ENCODE measurements at places on chromosomes 6 and 20.
A peak's percentile ranks its signal among the peaks of the same experiment; 100 is the strongest.

DNA sequence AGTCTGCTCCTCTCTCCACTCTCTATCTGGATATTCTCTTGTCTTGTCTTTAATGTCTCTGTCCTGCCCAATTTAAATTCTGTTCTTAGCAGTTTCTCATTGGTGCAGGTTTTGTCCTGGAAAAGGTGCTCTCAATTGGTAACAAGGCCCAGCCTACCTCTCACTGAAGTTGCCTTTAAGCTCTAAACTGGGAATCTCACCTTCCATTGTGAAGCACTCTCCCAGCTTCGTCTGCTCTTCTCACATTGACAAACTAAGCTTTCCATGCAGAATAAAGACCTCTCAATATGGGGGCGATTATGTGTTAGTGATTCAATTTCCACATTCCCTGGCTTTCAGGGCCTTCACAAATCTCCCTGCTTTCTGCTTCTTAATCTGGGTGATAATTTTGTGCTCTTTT lies 1712.2 kb downstream of the GRIK2 start:
- DNase-seq, result no peak

DNA sequence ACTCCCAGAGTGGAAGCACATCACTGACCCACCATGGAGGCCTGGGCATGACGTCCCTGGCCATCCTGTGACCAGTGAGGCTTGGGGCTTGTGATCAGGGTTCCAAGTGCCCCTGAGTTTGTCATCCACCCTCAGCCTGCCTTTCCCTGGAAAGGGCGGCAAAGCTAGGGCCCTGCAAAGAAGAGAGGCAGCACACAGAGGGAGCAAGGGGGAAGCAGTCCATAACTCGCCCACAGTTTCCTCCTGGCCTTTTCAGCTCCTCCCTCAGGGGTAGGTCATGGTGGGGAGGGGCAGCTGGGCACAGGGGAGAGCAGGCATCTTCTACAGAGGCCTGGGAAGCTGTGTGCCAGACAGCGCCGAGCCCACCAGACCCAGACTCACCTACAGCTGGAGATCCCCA lies at the start of gene NCR2:
Gene NCR2, plus strand, starts transcription at position 313 of the 400 bp plus-strand sequence. CDS start 269 bp downstream, outside the sequence.
- DNase-seq, result no peak

GRCh38 chr20:17912916-17913315 lies 55.7 kb downstream of the SNX5 start:
- DNase-seq, result peak; percentile 51

DNA sequence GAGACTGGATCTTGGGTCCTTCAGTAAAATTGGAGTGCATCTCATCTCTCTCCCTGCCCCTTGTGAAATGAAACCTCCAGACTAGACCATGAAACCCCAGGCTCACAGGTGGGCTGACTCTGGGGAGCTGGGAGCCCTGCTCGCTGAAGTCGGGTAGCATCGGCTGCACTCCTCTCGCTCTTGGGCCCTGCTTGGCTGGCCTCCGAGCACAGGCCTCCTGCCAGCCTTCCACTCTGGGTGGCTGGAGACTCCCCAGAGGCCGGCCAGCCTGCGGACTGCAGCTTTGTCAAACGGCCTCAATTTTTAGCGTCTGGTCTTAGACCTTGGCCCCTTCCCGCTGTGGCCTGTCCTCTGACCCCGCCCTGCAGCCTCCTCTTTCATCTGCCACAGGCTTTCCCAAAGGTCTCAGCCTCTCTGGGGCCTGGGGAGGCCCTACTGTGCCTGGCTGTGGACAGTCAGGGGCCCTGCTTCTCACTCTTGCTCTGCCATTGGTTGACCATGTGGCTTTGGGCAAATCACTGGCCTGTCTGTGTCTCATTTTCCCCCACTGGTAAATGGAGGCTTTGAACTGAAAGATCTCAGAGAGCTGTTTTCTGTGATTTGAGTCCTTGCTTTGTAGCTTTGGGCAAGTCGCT lies 45.1 kb downstream of the SRC start:
- DNase-seq, result no peak

GRCh38 chr6:46352541-46353268 lies 138.5 kb downstream of the RCAN2 start:
- no peak for DNase-seq

- no peak for DNase-seq
Observed at GRCh38 chr6:41406728-41407489, 71.5 kb downstream of the NCR2 start.

GRCh38 chr20:47609001-47609400 lies 107.3 kb downstream of the NCOA3 start:
- DNase-seq, result no peak

DNA sequence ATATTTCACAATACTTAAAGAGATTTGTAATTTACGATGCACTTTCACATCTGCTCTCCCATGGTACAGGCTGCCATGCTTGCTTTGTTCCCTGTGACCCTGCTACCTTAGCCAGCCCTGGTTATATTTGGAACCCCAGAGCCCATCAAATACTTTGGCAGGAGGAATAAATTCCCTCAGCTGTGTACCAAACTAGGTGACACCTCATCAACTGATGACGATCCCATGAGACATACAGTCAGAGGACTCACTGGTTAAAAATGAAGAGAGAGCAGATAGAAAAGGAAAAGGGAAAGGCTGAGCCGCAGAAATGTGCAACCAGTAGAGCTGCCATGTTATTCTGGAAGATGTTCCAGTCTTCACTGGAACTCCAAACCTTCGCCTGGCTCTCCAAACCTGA lies 120.0 kb downstream of the SIM1 start:
- no peak for DNase-seq

DNA sequence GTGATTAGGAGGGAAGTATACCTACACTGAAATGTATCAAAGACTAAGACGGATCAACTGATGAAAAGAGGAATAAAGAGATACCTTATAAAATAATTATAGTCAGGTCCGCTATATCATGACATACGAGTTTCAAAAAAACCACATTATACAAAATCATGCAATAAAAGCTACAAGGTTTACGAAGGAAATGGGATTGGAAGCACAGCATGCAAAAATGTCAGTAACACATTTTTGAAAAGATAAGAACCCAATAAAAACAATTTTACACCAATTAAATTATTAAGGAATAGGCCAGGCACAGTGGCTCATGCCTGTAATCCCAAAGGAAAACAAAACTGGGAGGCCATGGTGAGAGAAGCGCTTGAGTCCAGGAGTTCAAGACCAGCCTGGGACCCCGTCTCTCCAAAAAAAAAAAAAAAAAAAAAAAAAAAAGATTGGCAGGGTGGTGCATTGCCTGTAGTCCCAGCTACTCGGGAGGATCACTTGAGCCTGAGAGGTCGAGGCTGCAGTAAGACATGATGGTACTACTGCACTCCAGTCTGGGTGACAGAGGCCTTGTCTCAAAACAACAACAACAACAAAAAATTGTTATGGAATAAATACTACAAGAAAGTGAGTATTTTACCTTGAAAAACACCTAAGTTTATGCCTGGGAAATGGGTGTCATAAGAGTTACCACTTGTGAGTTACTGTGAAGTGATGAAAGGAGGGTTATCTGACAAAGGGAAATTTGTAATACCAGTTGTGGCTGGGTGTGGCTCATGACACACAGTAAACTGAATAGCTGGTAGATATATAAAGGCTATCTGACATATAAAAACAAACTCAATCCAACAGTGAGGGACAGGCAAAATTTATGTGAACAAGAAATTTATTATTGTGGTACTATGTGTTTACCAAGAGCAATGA lies 45.2 kb downstream of the RANBP9 start:
- no peak for DNase-seq

- DNase-seq, result peak; percentile 36
Observed at GRCh38 chr6:95091823-95092436, 485.4 kb upstream of the MANEA start.

DNA sequence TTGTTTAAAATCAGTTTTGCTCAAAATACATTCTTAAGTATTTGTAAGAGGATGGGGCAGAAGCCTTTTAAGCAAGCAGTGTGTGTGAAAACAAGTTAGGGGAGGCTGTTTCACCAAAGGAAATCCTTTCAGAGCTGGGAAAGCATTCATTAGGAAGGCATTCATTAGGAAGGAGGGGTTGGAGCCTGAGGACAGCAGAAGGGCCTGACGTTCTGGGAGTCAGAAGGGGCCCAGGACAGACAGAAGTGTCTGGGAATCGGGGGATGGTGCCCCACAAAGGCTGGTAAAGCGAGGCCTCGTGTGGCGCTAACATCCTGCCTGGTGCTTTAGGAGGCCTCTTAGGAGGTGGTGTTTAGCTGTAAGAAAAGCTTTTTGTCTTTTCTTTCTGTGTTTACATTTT lies 80.6 kb upstream of the NXT1 start:
- DNase-seq, result no peak

DNA sequence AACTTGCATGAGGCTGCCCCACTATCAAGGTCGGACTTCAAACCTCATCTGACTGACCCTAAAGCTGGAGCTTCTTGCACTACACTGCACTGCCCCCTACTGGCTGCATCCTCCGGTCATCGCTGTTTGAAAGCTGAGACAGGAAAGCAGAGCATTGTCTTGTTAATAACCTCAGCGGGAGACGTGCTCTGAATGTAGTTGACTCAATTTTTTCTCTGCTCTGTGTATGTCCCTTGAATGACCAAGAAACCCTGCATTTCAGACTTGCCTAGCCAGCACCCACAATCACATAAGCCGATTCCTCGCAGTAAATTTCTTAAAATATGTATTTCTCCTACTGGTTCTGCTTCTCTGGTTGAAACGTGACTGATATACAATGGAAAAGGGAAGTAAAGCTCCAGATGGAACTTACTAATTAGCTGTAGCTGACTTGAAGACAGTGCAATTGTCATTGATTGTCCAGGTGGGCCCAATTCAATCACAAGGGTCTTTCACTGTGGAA lies 27.8 kb downstream of the TCF21 start:
- DNase-seq, result peak; percentile 47

- DNase-seq, result no peak
Observed at GRCh38 chr6:166333172-166333995, 9.0 kb downstream of the SFT2D1 start.

DNA sequence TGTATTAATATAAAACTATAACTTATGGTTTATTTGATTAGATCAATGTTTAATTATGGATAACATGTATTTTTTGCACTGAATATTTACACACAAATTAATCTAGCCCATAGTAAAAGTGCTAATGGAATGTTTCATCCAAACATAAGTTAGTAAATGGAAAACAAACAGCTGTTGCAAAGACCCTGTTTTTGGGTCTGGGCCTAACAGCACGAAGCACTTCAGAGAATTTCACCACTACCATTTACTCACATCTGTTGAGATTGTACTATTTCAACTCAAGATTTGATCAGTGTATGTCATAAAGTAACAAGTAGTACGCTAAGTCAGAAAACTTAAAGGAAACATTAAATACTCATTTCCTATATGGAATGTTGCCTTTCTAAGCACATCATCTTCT lies 359.6 kb downstream of the LAMA2 start:
- DNase-seq, result no peak

DNA sequence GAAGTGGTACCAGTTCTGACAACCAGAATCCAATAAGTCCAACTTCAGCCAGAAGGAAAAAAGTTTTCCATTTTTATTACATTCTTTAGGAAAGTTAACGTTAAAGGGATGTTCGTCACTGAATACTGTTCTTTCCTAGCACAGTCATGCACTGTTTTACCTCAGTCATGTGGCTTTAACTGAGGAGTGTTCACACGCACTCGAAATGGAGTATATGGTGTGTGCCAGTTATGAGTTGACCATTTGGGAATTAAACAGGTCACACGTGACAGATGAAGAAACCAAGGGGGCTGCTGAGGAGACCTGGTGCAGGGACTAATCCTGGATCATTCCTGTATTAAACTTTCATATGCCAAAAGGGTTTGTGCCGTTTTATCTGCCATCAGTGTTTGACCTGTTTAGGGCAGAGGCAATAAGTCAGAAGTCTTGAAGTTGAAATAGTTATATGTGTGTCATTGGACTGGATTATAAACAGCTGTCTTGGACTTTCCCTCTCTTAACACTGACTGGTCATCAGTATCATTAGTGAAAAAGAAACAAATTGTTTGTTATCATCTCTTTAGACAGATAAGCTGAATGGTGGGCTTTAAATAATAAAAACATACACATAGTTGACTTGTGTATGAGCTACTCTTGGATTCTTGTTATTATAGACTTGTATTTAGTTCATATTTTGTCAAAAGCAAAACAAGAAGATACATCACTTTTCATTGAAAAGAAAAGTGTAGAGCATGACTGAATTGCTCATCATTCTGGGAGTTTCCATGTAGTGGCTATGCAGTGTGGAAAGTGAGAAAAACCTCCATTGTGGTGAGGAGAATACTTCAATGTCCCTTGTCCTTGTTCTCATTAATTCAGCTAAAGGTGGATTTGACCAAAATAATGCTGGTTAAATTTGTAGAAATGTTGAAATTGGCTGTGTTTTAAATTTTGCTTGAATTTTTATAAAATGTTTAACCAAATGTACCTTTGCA lies 123.5 kb upstream of the SAMD5 start:
- DNase-seq, result no peak

GRCh38 chr6:73752943-73753342 lies 56.9 kb downstream of the CD109 start:
- no peak for DNase-seq

DNA sequence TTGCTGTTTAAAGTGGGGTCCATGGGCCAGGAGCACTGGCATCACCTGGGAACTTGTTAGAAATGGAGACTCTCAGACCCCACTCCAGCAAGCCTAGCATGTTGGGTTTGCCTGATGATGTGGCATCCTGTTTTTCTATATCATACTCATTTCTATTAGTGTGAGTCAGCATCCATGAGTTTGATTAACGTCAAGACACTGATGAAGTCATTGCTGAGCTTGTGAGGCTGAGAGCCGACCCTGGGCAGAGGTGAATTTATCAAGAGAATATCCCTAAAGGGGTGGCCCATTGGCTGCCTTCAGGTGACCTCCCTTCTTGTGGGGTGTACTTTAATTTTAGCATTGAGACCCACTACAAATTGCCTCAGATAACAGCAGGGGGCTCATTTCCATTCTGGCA lies 43.4 kb upstream of the RNF144B start:
- no peak for DNase-seq

GRCh38 chr20:11814267-11814666 lies 103.4 kb upstream of the BTBD3 start:
- peak; percentile 37 for DNase-seq

- peak; percentile 56 for DNase-seq
Observed at GRCh38 chr20:23420943-23421931, at the start of gene NAPB. NAPB (minus strand) TSS chr20:23421488; CDS start chr20:23421402, 86 bp downstream.

GRCh38 chr20:19473922-19474286 lies 261.5 kb downstream of the SLC24A3 start:
- DNase-seq, result no peak

- DNase-seq, result no peak
Observed at GRCh38 chr20:33662172-33662571, at the start of gene C20orf144. C20orf144 (plus strand) TSS chr20:33662327; CDS start chr20:33662346, 19 bp downstream.

GRCh38 chr6:21666853-21667681 lies 73.5 kb downstream of the SOX4 start:
- no peak for DNase-seq

DNA sequence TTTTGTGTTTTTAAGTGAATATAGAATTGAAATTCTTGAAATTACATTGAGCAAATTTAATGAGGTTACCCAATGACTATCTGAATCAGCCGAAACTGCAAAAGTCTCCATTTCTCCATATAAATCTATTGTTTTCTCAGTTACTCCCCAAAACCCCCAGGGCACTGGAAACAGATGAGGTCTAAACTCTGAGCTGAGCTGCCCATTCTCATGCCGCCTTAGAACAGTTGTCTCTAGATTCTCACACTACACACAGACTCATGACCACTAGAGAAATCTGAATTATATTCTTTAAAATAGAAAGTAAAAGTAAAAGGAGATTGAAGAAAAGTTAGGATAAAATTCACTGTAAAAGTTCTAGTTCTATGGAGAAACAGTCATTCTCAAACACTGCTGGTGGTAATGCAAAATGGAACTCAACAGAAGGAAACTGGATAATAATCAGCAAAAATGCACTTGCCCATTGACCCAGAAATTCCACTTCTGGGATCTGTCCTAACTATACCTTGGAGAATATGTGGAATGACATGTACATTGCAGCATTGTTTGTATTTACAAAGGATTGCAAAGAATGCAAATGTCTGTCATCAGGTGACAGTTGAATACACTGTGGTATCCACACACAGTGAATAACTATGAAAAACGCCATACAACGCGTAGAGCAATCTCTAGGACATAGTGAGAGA lies 125.5 kb downstream of the IPCEF1 start:
- DNase-seq, result no peak
